ENCODE measurements at places on chromosomes 7 and 10. TPM values are rescaled to one million over a fixed set of nuclear protein-coding genes. Genes with fewer than 3 reads are reported as not detected.
A peak's percentile ranks its signal among the peaks of the same experiment; 100 is the strongest.

DNA sequence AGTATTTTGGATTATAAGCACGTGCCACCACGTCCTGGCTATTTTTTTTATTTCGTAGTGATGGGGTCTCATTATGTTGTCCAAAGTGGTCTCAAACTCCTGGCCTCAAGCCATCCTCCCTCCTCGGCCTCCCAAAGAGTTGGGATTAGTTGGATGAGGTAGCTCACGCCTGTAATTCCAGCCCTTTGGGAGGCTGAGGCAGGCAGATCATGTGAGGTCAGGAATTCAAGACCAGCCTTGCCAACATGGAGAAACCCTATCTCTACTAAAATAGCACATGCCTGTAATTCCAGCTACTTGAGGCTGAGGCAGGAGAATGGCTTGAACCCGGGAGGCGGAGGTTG lies 21.8 kb upstream of the YWHAG start:
- peak; percentile 56 for DNase-seq

- peak; percentile 96 for DNase-seq
Observed at GRCh38 chr7:47669178-47669891, 87.4 kb upstream of the TNS3 start.

DNA sequence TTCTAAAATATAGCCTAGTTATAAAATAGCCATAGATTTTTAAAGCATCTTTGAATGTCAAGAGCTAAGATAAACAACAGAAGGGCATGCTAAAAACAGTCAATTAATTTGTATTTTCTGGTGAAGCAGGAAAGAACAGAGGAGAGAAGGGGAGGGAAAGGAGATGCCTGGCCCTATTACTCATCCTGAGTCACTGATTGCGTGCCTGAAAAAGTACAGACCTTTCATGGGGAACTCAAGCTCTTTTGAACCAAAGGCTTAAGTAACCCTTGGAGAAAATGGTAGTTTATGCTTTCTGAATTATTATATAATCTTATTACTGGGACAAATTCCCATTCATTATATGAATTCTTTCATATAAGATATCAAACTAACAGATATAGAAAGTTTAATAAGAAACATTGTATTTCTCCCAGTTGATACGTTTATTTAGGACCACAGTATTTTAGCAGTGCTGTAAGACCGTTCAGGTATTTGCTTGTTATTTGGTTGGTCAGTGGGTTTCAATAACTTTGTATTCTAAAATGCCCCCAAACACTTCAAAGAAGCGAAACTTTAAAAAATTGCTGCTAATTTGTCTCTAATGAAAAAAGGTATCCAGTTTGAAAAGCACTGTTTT lies 151.3 kb downstream of the HGF start:
- peak; percentile 95 for DNase-seq

DNA sequence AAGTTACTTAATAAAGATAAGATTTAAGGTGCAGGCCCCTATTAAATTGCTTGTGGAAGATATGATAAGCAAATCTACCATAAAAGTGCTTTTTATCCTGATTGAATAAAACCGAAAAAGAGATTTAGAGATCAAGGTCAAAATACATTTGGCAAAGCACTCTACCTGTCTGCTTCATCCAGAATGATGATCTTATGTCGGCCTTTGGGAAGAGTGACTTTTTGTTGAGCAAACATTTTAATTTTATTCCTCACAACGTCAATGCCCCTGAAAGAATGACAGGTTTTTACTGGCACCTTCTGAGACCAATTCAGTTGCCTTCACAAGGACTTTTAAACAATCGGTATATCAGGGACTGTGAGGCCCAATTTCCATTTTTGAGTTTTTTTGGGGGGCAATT lies 7.7 kb downstream of the RFC2 start:
- DNase-seq, result no peak

- peak; percentile 13 for DNase-seq
Observed at GRCh38 chr10:78540355-78541076, 506.9 kb downstream of the RPS24 start.

- DNase-seq, result no peak
Observed at GRCh38 chr7:116367171-116367813, 132.2 kb upstream of the CAV2 start.

GRCh38 chr7:33710608-33711007 lies 194.7 kb upstream of the BMPER start:
- no peak for DNase-seq

CFAP58 gene
- 0.98 TPM for total RNA-seq

RAMP3 gene
- total RNA-seq, result not detected

SERPINE1 gene
- total RNA-seq, result 23.1 TPM

LRRTM3 gene
- total RNA-seq, result under 0.01 TPM

H2BK1 gene
- not detected for total RNA-seq
